Subcutaneous preadipocyte (primary cell): ENCODE measurements at places on chromosomes 5 and 9. TPM values are rescaled to one million over a fixed set of nuclear protein-coding genes. Genes with fewer than 3 reads are reported as not detected.

Gene TMED7
- 90.4 and 126 TPM in 2 replicates for total RNA-seq

Gene COL15A1
- total RNA-seq: 2.2 and 6.8 TPM in 2 replicates

Gene WDR38
- total RNA-seq: not detected in 2 replicates

Gene MLANA
- total RNA-seq: 0.20 TPM in 1 of 2 replicates, not detected in the other

Gene STX17
- 15.8 and 16.6 TPM in 2 replicates for total RNA-seq

Gene CACNA1B
- total RNA-seq: under 0.01 and 0.20 TPM in 2 replicates

Gene TMC1
- 0.37 and 0.59 TPM in 2 replicates for total RNA-seq

Gene TAF11L10
- total RNA-seq: not detected in 2 replicates

Gene DRD1
- not detected in 2 replicates for total RNA-seq
